ENCODE measurements at places on chromosomes 4 and X.
A peak's percentile ranks its signal among the peaks of the same experiment; 100 is the strongest.

GRCh38 chr4:89283226-89284009 is 24.2 kb downstream of the GPRIN3 start:
- DNase-seq = no peak

GRCh38 chr4:80261989-80262600 is 4.4 kb upstream of the FGF5 start:
- no peak for DNase-seq

DNA sequence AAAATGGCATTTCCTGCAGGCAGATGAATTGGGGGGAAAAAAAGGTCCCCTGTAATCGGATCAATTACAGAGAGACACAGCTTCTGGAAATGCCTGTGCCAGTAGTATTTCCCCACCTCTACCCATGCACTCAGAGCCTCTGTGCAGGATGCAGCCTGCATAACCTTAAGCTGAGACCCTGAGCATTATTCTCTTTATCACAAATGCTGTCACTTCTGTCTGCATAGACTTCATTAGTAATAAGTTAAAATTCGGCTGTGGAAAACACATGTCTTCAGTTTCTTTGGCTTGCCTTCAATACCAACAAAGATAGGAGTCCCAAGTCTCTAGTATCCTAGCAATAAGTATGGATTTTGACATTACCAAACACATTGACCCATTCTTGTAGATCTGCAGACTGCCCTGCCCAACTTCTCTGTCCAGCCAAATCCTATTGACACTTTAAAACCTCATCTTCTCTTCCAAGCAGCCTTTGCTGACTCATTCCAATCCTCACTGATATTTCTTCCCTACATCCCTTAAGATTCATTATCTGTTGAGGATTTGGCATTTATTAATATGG is 70.8 kb downstream of the LUZP4 start:
- no peak for DNase-seq

DNA sequence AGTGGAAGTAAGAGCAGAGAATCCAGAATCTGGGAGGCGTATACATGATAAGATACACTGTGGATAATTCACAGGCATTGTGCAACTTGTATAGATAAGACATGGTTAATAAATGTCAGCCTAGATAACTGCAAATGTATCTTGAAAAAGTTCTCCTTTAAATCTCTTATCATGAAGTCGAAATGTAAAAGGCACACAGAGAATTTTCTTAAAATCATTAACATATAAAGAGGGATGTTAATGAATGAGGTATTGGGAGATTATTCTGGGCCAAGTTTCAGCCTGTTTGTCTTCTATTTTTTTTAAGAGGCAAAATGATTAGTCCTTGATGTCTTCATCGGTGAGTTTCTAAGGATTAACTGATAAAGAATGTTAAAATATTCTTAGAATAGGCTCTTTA is 835 bp downstream of the TDO2 start:
- no peak for DNase-seq

- no peak for DNase-seq
These were observed 23.4 kb upstream of the ENPEP start for GRCh38 chr4:110452546-110452945.

GRCh38 chr4:25949173-25949748 is 35.2 kb downstream of the SMIM20 start:
- no peak for DNase-seq

- no peak for DNase-seq
These were observed 148.1 kb upstream of the SH3RF1 start for GRCh38 chr4:169418846-169419245.

DNA sequence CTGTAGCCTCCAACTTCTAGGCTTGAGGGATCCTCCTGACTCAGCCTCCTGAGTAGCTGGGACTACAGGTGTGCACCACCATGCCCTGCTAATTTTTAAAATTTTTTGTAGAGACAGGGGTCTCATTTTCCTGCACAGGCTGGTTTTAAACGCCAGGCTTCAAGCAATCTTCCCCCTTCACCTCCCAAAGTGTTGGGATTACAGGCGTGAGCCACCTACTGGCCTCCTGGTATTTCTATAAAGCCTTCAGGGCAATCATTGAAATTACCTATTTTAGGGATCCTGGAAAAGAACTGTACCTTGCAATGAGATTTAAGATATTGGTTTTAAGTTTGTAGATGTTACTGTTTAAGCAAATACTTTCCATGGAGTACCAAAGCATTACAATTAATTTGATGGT is 13.5 kb upstream of the PLS3 start:
- no peak for DNase-seq

DNA sequence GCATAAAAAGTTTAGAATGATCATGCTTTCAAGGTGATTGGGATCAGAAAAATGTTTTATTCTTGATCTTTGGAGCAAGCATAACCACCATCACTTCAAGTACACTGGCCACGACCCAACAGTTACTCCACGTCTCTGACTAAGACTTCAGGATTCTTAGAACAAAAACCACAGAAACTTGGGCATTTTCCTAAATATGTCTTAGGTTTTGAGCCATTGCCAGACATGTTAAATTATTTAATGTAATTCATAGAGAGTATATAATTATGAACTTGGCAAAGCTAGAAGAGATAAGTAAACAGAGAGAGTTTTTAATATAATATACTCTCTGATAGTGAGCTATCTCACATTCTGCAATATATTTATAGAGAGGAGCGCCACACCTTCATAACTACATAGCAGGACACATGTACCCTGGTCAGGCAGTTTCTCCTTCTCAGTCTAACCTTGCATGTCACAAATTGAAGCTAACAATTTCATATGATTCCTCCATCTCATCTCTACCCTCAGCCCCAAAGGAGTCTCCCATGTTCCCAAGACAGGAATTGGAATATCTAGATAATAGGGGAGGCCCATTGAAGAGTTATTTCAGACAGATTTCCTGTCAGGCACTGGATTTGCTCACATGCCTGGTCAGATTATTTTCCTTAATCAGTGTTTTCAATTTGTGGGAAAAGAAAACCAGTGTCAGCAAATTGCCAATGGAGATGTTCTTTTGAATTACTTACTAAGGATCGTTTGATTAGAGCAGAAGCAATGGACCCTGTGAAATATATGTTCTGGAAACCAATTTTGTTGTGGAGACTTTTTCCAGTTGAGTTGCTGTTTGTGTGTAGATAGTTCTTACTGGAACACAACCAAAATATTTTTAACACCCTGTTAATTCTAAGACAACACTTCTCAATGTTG is 61.7 kb upstream of the GUCY1A1 start:
- no peak for DNase-seq

GRCh38 chrX:27675493-27675892 is 85.3 kb downstream of the DCAF8L2 start:
- no peak for DNase-seq

- DNase-seq = no peak
These were observed 211.3 kb upstream of the INTU start for GRCh38 chr4:127421437-127421836.

GRCh38 chr4:139872274-139872673 is 206.7 kb downstream of the MGST2 start:
- no peak for DNase-seq

DNA sequence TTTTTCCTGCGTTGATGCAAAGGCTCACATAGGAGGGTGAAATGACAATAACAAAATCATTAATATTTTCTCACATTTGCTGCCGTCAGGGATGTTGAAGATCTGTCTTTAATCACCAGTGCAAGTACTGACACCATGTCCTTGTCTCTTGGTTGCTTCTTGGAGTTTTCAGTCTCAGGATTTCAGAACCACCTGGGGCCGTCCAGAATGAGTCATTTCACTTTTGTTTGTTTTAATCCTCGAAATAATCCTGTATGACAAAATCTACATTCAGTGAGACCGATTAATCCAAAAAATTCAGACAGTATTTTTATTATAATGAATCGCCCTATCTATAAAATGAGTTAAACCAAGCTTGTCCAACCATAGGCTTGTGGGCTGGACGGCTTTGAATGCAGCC is 47.2 kb downstream of the NEIL3 start:
- no peak for DNase-seq

- DNase-seq = no peak
These were observed 216.8 kb downstream of the AFAP1 start for GRCh38 chr4:7722766-7723387.

DNA sequence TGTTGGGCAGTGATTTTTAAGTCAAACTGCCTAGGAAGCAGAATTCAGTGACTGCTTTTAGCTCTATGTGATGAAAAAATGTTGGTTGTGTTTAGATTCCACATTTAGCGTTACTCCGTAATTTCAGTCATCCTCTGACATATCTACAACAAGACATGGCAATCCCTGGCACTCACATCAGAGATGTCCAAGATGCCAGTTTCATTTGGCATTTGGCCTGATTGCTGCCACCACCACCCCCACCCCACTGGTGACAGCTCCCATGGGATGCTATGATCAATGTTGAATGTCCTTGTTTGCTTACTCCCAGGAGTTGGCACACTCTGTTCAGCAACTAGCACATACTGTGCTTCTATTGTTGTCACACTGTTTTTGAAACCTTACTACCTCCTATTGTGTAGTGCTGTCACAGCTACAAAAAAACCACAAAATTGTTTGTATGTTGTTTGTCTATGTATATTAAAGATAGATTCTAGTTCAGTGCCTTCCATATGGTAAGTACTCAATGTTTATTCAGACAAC is 101.4 kb downstream of the AWAT2 start:
- no peak for DNase-seq

GRCh38 chr4:135007400-135007799 is 805.8 kb upstream of the PABPC4L start:
- DNase-seq = no peak

GRCh38 chrX:152818356-152818755 is 12.2 kb downstream of the CETN2 start:
- DNase-seq = no peak

DNA sequence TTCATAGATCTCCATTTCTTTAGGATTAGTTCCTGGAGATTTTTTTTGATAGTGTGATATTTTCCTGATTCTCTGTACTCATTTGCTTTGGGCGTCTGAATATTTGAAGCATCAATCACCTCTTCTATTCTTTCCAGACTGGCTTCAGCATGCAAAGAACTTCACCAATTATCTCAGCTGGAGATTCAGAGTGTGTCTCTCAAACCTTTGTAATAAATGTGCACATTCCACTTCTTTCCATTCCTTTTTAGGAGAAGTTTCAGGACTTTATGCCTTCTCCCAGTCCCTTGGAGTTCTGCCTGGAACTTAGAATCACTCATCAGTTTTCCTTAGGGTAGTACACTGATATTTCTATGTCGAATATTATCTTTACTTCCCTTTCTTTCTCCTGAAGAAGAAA is 334.8 kb downstream of the TEX13C start:
- no peak for DNase-seq

DNA sequence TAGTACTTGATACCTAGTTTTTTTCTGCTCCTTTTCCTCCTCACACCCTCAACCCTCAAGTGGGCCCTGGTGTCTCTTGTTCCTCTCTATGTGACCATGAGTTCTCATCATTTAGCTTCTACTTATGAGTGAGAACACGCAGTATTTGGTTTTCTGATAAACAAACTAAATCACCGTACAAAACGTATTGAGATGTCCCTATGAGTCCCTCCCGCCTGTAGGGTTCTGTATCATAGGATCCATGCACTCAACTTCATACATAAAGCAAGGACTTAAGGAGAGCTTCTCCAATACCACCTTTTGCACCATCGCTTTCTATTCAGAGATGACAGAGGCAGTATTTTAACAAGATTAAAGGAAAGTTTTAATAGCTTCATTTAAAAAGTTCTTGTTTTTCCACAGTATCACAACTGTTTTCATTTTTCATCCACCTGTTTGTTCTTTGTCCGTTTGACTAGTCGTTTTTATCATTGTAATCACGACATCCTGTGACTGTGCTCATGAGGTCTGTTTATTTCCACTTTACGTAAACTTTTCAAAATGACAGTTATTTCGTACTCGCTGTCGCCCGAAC is 457 bp upstream of the RAB9A start:
- no peak for DNase-seq

- no peak for DNase-seq
These were observed 13.2 kb upstream of the PCDH18 start for GRCh38 chr4:137545461-137545861.

- no peak for DNase-seq
These were observed 53.4 kb downstream of the GPAT3 start for GRCh38 chr4:83589279-83589678.

DNA sequence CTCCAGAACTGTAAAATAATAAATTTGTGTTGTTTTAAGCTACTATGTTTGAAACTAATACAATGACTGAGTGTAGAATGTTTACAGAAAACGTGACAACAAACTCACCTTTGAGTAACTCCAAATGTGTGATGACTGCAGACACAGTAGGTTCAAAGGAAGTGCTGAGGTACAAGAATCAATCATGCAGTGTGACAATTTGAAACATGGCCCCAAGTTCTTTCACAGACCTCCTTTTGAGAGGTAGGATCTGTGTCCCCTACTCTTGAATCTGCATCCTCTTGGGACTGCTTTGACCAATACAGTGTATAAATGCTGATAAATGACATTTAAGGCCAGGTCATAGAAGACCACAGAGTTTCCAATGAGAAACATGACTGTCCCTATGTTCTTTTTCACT is 667.7 kb upstream of the DIPK2B start:
- DNase-seq = no peak

DNA sequence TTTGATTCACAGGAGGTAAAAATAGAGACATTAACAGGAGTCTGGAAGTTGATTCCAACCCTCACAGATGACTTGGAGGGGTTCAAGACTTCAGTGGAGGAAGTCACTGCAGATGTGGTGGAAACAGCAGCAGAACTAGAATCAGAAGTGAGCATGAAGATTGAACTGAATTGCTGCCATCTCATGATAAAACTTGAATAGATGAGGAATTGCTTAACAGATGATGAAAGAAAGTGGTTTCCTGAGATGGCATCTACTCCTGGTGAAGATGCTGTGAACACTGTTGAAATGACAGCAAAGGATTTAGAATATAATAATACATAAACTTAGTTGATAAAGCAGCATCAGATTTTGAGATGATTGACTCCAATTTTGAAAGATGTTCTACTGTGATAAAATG is 76.5 kb downstream of the RELL1 start:
- no peak for DNase-seq

DNA sequence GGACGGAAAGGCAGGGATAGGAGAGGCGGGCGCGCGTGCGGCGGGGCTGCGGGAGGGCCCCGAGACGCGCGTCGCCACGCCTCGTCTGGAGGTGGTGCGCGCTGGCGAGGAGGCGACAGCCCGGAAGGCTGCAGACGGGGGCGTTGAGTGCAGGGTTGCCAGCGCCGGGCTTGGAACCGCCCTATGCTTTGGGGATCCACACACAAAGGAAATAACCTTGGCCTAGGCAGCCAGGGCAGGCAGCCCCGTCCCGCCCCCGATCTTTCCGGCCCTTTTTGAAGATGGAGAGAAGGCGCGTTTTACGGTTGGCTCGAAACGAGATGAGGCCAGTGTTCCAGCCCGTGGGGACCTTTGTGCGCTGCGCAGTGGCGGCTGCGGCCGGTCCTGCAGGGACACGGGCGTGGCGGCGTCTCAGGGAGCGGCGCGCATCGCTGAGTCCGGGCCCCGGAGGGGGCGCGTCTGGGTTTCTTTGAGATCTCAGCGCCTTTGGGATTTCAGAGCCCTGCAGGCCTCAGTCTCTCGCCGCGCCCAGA is 50.8 kb upstream of the TRIM2 start:
- DNase-seq = peak; percentile 67

DNA sequence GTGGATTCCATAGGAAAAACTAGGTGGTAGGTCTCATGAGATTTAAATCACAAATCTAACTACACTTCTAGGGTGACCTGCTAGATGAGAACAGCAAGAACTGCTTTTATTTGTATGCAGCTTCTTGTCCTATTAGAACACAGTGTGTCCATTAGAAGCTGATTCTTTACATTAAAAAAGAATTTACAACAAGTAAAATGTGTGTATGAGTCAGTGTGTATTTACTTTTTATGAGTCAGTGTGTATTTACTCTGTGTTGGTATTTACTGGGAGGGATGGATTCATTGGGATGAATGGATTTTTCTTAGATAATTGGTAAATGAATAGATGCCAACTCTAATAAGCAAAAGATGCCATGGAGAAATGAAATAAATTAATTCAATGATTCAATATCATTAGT is 40.6 kb upstream of the XPNPEP2 start:
- DNase-seq = no peak

All from GM20000 (cell line).